NCI-H1092 treated with DMSO at 0.1 percent for 48 hours (cell line): ENCODE measurements at places on chromosomes 16 and 17.

- no peak for DNase-seq
Measured at GRCh38 chr16:1100084-1100800, 4.2 kb upstream of the C1QTNF8 start.

DNA sequence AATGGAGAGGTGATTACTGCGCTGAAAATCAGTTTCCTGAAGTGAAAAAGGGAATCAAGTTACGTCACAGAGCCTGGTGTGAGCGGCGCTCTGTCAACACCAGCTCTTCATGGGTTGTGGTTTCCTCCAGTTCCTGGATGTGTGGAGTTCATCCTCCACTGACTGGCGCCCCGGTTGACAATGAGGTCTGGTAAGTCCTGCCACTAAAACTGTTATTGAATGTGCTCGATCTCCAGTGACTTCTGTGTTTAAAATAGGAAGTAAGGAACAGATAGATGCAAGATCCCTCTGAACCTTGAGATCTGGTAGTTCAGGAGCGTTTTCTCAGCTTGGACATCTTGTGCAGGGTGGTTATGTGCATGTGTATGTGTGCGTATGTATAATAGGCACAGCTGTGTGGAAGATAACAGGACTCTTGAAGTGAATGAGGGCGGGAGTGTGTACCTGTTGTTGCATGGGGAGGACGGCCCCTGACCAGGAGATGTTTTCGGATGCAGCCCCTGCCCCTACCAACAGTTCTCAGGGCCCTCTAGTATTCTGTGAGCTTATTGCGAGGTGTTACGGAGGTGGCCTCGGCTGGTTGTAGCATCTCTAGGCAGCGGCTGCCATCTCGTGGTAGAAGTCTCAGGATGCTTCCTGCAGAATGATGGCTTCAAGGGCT, 22.0 kb upstream of the GOT2 start:
- DNase-seq: peak; percentile 79

DNA sequence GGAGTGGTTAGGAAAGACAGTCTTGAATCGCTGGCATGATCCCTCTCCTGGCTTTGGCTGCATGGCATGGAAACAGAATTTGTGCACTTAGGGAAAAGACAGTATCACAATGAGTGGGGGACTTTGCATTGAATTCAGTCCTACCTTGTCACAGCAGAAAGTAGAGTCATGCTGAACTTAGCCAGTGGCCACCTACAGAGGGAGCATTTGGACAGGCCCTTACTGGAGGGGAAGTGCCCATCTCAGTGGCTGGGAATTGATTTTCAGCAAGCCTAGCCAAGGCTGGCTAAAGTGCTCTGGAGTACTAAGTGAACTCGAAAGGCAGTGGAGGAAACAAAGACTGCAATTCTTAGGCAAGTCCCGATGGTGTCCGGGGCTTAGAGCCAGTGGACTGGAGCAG, 364.3 kb upstream of the TOM1L1 start:
- no peak for DNase-seq

DNA sequence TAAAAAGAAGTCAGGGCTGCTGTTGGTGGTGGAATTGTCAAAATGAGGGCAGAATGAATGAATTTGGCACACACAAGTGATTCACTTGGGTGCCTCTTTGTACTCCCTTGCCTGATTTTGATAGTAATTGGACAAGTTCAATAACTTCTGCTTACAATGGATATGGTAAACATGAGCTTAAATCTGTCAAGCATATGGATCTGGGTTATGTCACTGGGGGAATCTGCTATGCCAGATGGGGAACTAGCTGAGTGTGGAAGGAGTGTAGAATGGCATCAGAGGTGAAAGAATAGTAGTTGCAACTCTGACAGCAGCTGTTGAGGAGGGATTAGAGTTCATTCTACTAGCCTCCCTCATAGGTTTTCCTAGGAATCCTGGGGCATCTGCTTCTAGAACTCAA, 724.2 kb upstream of the CDH8 start:
- DNase-seq: no peak

- DNase-seq: no peak
Measured at GRCh38 chr17:19672009-19672750, 23.6 kb downstream of the ALDH3A2 start.

GRCh38 chr17:9226794-9227135, 205.5 kb downstream of the NTN1 start:
- no peak for DNase-seq

GRCh38 chr17:31692027-31692426, 167.0 kb downstream of the COPRS start:
- DNase-seq: no peak

DNA sequence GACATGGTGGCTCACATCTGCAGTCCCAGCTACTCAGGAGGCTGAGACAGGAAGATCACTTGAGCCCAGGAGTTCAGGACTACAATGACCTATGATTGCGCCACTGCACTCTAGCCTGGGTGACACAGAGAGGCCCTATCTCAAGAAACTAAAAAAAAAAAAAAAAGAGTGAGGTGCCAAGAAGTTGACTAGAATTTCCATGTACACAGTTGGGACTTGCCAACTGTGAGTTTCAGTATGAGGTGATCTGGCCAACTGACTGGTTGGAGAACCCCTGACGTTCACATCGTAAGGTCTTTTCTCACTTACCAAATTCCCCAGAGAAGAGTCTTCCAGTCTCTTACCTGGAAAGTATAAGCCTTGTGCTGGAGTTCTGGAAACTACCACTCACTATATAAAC, 3.1 kb upstream of the MED11 start:
- no peak for DNase-seq

DNA sequence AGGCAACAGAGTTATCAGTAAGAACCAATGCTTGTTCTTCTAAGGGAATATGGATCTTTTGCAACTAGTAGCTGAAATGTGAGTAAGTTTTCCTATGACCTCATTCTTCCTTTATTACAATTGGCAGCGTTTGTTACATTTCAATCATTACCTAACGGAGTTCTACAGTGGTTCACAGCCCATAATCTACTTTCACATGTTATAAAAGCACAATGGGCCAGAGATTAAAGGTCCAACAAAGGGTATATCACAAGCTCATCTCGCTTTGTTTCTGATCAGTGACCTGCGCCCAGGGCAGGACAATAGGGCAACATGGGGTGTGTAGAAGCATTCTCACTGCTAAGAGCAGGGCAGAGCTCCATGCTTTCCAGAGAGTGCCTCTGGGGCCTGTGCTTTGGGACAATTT, 279.9 kb upstream of the DYNLRB2 start:
- no peak for DNase-seq

GRCh38 chr17:17835415-17836249, 1.2 kb downstream of the SREBF1 start:
- DNase-seq: no peak

DNA sequence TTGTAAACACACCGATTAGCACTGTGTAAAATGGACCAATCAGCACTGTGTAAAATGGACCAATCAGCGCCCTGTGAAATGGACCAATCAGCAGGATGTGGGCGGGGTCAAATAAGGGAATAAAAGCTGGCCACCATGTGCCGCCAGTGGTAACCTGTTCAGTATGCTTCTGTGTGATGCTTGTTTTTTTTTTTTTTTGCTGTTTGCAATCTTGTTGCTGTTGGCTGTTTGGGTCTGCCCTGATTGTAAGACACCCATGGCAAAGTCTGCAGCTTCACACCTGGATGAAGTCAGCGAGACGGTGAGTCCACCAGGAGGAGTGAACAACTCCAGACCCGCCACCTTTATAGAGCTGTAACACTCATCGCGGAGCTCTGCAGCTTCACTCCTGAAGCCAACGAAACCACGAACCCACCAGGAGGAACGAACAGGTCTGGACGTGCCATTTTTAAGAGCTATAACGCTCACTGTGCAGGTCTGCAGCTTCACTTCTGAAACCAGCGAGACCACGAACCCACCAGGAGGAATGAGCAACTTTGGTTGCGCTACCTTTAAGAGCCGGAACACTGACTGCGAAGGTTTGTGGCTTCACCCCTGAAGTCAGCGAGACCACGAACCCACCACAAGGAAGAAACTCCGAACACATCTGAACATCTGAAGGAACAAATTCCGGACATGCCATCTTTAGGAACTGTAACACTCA, 85.0 kb upstream of the MED9 start:
- DNase-seq: no peak

- no peak for DNase-seq
Measured at GRCh38 chr16:19875900-19876299, 8.7 kb downstream of the GPRC5B start.
